ENCODE measurements at places on chromosomes 2 and 18. TPM values are rescaled to one million over a fixed set of nuclear protein-coding genes. Genes with fewer than 3 reads are reported as not detected.

DNA sequence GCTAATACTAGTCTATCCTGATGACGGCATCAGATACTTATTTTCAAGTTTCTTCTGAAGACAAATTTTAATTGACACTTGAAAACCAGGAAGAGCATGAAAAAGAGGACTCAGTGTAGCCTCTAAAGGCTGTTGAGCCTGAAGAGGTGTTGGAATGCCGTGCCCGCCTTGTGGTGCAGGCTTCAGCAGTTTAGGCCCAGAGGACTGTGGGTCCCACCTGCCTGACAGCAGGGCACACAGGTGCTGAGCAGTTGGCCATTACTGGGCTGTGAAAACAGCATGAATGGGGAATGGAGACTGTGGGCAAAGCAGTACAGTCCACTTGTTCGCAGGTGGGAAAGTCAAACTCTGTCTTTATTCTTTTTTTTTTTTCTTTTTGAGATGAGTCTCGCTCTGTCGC lies 49.8 kb upstream of the THOC1 start:
- no peak for DNase-seq

- DNase-seq: no peak
Observed at GRCh38 chr18:13035249-13035914, 44.2 kb downstream of the CEP192 start.

ADD2 gene
- 0.15 TPM for total RNA-seq

DNA sequence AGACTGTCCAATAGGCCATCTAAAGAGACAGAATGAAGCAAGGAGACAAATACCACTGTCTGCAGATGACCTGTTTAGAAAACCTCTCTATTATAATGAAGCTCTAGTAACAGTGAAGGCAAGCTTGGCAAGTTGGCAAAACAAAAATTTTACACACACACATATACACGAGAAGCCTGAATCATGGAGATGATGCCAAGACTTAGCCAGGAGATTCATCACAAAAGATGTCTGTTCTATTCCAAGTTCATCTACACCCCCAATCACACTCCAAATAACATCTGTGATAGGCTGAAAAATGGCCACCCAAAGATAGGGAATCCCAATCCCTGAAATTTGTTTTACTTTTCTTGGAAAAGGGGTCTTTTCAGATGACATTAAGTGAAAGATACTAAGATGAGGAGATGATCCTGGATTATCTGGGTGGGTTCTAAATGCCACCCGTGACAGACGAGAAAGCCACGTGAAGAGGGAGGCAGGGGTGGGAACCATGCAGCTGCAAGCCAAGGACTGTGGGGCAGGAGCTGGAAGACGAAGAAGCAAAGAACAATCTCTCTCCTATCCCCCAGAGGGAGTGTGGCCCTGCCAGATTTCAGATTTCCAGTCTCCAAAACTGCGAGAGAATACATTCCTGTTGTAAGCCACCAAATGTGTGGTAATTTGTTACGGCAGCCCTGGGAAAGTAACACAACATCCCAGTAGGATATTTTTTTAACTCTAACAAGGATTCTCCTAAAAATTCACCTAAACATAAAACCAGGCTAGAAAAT lies 20.0 kb downstream of the HDLBP start:
- no peak for DNase-seq

NETO1 gene
- total RNA-seq: not detected

GRCh38 chr2:126770466-126770865 lies 114.5 kb downstream of the GYPC start:
- DNase-seq: no peak

MAP3K19 gene
- total RNA-seq: not detected

CYP27C1 gene
- total RNA-seq: not detected

GRCh38 chr18:54480616-54481015 lies 110.4 kb upstream of the DYNAP start:
- DNase-seq: no peak

- DNase-seq: no peak
Observed at GRCh38 chr2:157504623-157505022, 60.7 kb upstream of the CYTIP start.

DNA sequence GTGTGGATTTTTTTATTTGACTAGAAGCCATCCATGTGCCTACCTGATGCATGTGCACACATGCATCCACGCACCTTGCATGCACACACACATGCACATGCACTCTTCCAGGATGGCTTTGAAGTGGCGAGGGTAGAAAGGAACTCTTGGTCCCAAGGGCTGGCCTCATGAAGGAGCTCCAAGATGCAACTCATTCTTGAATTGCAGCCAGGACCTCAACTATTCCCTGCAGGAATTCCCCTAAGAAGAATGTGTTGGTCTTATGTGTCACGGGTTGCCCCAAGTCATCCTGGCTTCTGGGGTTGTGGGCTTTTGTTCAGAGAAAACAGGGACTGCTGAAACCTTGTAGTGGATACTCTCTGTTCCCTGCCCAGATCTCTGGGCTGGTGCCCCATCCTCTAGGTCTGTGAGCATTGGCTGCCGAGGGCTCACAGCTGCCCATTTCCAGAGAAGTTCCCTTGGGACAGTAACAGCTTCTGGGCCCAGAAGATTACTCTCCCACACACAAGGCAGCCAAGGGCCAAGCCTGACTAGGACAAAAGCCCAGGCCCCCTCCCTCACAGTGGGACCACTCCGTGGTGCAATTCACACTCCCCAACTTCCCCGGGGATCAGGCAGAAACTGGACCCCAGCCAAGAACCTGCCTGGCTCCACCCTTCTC lies 137.6 kb downstream of the COPS8 start:
- DNase-seq: no peak

DNA sequence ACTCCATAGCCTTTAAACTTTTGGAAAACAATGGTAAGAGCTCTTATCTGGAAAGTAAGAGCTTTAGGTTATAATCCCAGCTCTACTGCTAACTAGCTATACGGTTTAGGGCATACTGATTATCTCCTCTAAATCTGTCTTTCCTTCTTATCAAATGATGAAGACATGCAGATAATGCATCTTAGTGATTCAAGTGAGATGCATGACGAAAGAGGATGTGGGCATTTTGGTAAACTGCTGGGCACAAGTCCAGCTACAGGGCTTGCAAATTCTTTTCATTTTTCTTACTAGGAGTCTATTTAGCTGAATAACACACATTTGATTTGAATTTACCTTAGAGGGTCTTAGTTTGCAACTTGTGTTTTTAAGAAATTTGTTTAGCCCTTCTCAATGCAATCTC lies 1604.8 kb upstream of the ZEB2 start:
- DNase-seq: no peak

DNA sequence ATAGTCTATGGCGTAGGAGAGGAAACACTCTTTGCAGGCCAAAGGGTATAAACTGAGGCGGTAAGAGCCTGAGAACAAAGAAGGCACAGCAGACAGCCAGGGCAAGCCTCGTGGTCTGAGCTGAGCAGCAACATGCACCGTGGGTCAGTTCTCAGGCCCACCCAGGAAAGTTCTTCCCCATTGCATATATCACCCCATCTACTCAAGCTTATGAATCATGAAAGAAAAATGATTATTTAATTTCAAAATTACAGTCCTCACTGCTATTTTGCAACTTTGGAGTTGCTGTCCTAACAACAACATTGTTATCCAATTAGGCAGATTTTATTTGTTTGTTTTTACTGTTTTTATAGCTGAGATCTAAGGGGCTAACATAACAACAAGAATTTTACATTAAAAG lies 54.7 kb upstream of the RIOK3 start:
- no peak for DNase-seq

DNA sequence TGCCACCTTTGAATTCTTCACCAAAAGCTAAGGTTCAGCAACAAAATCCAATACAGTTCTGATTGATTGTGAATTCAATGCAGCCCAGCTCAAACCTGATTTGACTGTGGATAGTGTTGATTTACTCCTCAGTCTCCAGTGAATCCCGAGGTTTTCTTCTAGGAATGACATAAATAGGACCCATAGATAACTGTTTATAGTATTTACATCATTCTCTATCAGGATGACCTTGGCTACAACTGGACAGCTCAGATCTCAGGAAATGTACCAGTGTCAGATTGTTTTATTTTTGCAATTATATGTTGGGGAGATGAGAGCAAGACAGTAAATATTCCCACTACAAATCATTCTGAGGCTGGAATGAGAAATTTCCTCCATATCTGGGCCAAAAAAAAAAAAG lies 21.2 kb downstream of the RBM43 start:
- no peak for DNase-seq

TXNDC2 gene
- 0.12 TPM for total RNA-seq

DNA sequence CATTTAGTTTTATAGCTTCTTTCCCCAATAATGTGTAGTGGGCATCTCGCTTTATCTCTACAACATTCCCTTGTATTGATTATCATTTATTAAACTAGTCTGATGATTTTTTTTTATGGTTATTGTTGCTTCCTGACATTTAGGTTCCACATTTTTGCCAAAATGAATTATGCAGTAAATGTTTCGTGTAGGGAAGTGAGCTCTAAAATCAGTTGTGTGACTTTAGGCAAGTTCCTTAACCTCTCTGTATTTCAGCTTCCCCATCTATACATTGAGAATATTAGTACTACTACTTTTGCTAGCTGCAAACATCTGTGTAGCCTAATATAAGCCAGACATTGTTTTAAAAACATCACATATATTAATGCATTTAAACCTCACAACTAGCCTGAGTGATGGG lies 22.9 kb downstream of the SOCS6 start:
- no peak for DNase-seq

RNF125 gene
- total RNA-seq: 7.4 TPM

GRCh38 chr18:75723521-75724340 lies 296.2 kb upstream of the SMIM21 start:
- DNase-seq: no peak

DSG4 gene
- 0.07 TPM for total RNA-seq

GRCh38 chr18:62282188-62282629 lies 42.9 kb upstream of the TNFRSF11A start:
- DNase-seq: no peak

TDRD15 gene
- not detected for total RNA-seq

DNA sequence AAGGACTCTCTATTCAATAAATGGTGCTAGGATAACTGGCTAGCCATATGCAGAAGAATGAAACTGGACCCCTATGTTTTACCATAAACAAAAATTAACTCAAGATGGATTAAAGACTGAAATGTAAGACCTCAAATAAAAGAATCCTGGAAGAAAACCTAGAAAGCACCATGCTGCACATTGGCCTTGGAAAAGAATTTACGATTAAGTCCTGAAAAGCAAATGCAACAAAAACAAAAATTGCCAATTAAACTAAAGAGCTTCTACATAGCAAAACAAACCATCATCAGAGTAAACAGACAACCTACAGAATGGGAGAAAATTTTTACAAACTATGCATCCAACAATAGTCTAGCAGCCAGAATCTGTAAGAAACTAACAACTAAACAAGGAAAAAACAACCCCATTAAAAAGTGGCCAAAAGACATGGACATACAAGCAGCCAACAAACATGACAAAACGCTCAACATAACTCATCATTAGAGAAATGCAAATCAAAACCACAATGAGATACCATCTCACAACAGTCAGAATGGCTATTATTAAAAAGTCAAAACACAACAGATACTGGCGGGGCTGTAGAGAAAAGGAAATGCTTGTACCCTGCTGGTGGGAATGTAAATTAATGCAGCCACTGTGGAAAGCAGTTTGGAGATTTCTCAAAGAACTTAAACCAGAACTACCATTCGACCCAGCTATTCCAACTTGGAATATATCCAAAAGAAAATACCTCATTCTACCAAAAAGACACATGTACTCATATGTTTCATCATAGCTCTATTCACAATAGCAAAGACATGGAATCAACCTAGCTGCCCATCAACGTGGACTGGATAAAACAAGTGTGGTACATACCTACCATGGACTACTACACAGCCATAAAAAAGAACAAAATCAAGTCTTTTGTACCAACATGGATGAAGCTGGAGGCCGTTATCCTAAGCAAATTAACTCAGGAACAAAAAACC lies 30.6 kb downstream of the SEPTIN10 start:
- DNase-seq: no peak

DNA sequence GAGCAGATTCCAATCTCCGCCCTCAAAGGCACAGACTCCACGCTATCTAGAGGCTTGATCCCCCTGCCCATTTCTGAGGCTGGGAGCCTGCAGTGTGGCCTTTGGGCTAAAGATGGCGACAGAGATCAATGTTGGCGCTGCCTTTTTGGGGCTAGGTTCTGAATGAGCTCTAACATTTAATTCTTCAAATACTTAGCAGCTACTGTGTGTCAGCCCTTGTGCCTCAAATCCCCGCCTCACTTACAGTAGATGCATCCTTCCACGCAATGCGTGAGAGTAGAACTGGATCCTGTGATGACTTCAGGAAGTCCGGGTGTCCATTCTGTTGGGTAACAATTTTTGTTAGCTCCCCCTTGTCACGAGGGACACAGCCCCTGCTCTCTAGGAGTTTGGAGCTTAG lies 12.4 kb downstream of the IL1F10 start:
- DNase-seq: peak; percentile 13

GRCh38 chr2:198441901-198442300 lies 637.5 kb downstream of the PLCL1 start:
- no peak for DNase-seq

DNA sequence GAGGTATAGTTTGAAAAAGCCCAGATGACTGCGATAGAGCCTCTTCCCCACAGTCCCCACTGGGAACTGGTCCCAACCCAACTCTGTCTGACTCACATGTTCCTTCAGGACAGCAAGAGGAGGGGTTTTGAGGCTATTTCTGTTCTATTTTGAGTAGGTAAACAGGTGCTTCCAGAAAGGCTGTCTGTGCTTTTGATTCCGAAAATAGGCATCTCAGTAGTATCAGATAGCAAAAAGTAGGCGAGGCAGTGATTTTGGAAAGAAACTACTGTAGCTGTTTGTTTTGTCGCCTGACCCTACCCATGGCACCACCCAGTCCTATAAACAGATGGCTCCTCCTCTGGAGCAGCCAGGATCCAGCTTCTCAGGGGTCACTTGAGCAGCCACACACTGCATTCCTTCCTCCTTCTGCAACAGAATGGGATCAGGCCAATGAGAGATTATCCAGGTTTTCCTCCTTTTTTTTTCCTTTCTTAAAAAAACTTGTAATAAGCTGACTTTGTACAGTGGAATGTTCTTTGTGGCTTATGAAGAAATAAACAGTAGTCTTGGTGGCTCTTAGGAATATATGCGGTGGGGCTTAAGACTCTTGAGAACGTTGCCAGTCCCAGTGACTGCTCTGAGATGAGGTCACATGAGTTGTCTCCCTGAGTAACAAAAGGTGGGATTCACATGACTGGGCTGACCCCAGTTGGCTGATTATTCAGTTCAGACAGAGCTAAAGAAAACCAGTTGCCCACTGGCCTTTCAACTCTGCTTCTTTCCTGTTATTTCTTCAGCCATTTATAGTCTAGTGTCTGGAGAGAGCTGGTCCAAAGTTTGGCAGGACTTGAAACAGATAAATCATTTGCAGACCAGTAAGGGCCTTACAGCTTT lies 98.6 kb downstream of the KCNS3 start:
- no peak for DNase-seq

DNA sequence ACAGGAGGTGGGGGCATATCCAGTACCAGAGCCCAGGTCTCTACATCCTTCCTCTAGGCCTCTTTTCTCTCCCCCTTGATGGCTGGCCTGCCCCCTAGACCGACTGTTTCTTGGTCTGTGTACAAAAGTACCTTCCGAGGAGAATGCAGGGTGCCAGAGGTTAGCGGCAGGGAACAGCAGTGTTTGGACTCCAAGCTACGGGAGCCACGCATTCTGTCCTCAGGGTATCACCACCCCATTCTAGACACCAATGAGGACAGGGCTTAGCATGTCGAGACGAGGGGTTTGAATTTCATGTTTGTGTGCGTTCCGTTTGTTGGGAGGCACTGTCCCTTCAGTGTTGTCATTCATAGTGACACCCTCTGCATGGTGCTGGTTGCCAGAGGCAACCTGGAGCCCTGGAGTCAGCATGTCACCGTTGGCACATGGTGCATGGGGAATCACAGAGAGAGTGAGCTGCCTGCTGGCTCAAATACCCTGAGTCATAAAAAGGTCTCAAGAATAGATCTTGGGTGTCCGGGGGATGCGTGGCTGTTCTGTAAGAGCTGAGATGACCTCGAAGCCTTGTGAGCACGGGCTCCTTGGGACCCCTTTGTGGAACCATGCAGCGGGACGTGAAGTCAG lies 57.2 kb upstream of the LDLRAD4 start:
- DNase-seq: no peak
